ENCODE measurements at places on chromosomes 16 and 17.
A peak's percentile ranks its signal among the peaks of the same experiment; 100 is the strongest.

GRCh38 chr17:45792995-45793755 is 9.1 kb downstream of the CRHR1 start:
- no peak for DNase-seq

GRCh38 chr17:71593078-71593477 is 527.7 kb upstream of the SOX9 start:
- DNase-seq: no peak

DNA sequence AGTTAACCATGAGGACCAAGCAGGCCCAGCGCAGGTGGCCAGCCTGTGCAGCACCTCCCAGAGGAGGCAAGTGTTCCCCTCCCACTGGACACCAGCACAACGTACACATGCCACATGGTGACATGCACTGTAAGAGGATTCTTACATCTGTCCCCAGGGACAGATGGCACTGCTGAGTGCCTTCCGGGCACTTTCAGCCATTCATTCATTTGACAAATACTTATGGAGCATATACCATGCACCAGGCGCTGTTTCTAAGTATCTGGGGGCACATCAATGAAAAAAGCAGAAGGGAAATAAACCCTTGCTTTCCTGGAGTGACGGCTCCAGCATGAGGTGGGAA is 79.6 kb downstream of the GAS7 start:
- DNase-seq: no peak

GRCh38 chr16:67458121-67458641 is 22.8 kb downstream of the ATP6V0D1 start:
- no peak for DNase-seq

DNA sequence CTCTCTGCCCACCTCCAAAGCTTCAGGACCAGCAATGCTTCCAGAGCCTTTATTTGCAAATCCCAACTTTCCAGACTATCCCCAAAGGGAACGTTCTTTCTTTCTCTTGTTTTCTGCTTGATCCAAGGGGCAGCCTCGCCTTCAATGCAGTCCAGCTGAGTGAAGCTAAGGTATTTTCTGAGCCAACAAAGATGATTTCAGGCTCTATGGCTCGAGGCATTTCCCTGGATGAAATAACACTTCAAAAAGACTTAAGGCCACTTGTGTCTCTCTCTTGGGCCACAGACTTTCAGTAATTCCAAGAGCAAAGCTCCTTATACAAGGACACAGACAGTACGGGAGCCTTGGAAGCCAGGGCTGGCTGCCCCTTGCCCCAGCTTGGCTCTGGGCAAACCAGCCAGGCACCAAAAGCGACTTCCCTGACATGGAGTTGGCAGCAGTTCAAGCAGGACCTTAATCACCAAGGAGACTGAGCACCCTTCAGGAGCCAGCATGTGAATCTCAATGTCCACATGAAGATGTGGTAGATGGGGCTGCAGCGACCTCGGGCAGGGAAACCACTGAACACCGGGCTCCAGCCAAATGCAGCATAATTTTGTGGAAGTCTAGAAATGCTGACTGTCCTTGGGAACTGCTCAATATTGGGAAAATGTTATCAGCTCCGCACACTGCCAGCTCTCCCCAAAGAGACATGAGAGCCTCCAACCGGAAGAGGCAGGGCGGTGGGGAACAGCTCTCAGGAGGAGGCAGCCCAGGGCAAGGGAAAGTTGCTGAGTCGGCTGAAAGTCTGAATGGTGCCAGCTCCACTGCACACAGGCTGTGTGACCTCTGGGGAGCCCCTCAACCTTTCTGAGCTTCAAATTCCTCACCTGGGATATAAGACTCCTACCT is 39.0 kb downstream of the TK2 start:
- no peak for DNase-seq

- no peak for DNase-seq
These were observed 514 bp downstream of the UBFD1 start for GRCh38 chr16:23557779-23558702.

GRCh38 chr16:78538919-78539318 is 439.5 kb downstream of the WWOX start:
- DNase-seq: no peak

DNA sequence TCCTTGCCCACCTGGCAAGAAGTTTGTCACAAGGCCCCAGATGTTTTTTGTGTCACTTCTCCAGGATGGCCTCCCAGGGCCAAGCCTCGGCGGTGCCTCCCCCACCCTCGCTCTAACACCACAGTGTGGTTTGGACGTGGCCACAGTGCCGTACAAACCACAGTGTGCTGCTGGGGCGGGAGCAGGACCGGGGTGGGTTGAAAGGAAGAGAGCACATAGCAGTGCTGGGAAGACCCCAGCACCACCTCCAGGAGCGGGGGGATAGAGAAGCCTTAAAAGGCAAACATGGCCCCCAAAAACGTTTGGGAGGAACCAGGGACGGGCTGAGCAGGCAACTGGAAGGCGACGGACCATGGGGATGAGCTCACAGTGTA is 5.0 kb upstream of the BCL6B start:
- no peak for DNase-seq

DNA sequence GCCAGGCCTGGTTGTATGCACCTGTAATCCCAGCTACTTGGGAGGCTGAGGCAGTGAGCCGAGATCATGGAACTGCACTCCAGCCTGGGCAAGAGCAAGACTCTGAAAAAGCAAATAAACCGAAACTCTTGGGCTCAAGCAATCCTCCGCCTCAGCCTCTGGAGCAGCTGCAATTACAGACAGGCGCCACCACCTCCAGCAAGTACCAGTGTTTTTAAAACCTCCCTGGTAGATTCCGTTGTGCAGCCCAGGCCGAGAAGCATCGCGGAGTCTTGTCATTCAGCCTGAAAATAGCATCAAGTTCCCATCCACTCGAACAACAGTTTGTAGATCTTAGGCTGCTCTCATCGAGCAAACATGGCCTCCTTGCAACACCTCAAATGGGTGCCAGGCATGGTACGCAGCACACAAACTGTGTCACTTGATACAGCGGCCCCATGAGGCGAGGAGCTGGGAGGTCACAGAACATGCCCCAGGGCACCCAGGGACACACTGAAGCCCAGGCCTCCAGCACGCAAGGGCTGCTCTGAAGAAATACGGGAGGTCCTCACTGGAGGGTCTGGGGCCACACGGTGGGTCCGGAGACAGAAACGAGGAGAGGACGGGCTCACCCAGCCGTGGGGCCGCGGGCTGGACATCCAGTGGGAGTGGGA is 18.1 kb downstream of the TMC6 start:
- no peak for DNase-seq

DNA sequence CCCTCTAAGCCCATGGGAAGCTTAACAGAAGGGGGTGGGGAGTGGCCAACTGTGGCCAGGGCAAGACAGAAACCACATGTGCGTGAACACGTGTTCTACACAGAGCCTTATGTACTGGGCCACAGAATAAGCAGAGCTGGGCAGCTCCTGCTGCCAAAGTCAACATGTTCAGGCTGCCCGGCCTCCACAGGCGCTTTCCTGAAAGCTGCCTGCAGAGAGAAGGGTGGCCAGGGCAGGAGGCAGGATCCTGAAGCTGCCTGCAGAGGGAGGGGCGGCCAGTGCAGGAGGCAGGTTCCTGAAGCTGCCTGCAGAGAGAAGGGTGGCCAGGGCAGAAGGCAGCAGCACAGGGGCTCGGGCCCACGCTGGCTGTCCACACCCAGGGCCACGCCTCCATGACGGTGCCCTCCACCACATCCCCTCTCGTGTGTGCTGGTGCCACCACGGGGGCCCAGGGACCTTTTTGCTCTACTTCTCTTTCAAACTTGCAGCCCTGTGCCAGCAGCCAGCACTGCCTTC is 79.5 kb downstream of the ANKRD11 start:
- DNase-seq: no peak

DNA sequence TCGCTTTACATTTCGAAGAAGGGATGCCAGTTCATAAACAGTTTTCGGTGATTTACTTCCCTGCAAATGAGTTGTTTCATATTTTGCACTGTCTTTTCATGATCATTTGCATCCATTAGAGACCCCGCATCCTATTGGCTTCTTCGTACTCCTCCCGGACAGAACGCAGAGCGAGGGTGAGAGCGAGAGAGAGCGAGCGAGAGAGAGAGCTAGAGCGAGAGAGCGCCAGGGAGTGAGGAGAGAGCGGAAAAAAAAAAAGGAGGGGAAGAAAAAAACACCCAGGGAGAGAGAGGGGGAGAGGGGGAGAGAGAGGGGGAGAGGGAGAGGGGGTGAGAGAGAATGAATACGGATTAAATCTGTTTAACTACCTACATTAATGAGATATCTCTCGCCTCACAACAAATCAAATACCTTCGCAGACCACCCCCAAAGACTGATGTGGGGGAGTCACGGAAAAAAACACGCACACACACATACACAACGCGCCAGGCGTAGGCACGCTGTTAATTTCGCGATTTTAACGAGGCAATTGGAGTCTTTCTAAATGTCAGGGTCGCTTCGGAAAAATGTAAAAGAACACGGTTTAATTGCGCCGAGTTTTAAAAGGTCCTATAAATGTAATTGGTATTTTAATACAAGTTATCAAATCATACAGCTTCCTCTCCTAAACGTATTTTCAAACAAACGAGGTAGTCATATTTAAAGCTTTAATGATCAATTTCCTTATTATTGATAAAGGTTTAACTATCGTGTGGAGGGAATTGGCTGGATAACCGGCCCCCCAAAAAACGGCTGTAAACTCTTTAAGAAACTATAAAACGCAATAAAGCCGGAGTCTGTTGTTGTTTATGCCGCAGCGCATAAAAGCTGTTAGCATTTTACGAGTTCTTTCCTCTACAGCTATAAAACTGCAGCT is at the start of gene HOXB8:
TSS of gene HOXB8 (minus strand) at position 246 of the 916 bp plus-strand sequence. CDS start 588 bp downstream, outside the sequence.
- DNase-seq: no peak

DNA sequence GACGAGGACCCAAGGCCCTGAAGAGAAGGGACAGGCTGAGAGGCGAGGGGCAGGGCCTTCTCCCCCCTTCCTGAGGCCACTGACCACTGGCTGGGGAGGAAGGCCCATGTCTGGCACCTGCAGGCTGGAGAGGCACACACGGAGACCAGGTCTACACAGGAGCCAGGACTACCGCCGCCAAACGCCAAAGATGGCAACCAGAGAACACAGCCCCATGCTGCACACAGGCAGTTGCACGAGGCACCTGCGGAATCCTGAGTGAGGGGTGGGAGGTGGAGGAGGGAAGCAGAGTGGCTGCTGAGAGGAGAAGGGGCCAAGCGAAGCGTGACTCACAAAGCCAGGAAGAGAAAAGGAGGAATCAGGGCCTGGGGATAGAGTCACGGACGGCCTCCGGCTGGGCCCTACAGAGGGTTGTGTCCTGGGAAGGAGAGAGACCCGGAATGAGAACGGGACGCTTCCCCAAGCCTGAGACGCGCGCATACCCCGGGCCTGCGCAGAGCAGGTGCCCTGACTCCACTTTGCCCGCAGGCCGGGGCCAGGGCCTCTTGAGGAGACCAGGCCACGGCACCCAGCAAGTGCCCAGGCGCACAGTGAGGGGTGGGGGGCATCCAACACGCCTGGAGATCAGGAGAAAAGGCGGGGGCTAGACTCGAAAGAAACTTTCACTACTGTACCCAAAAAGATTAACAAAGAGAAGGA is 28.7 kb upstream of the C16orf95 start:
- no peak for DNase-seq

- no peak for DNase-seq
These were observed 183.3 kb downstream of the MSI2 start for GRCh38 chr17:57439651-57440050.

- no peak for DNase-seq
These were observed 13.5 kb downstream of the NUDT16L1 start for GRCh38 chr16:4706871-4707270.

DNA sequence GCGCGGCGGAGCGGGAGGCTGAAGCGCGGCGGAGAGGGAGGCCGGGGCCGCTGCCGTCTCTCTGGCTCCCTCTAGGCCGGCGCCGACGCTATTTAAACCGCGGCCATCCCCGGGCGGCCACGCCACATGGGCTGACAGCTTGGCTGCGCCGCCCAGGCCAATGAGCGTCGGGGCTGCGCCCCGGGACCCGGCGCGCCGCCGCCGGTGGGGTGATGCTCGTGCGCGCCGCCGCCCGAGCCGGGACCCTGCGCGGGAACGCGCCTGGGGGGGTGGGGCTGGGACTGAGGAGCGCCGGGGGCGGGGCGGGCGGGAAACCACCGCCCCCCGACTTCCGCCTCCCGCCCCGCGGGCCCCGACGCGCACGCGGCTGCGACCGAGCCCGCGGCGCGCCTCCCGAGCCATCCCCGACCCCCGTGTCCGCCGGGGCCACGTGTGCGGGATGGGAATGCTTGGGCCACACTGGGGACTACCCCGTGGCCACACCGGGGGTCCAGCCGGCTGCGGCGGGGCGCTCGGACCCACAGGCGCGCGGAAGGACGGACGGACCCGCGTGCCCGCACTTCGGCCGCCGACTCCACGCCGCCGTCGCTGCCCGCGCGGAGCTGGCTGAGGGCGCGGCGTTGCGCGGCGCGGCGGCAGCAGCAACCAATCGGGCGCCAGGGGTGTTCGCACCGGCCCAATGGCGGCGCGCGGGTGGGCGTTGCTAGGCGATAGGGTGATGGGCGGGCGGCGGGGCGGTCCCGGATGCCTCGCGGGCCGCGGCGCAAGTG is at the start of gene FASN:
TSS of gene FASN (minus strand) at position 68 of the 770 bp plus-strand sequence. CDS start 1,791 bp downstream, outside the sequence.
- DNase-seq: peak; percentile 95

DNA sequence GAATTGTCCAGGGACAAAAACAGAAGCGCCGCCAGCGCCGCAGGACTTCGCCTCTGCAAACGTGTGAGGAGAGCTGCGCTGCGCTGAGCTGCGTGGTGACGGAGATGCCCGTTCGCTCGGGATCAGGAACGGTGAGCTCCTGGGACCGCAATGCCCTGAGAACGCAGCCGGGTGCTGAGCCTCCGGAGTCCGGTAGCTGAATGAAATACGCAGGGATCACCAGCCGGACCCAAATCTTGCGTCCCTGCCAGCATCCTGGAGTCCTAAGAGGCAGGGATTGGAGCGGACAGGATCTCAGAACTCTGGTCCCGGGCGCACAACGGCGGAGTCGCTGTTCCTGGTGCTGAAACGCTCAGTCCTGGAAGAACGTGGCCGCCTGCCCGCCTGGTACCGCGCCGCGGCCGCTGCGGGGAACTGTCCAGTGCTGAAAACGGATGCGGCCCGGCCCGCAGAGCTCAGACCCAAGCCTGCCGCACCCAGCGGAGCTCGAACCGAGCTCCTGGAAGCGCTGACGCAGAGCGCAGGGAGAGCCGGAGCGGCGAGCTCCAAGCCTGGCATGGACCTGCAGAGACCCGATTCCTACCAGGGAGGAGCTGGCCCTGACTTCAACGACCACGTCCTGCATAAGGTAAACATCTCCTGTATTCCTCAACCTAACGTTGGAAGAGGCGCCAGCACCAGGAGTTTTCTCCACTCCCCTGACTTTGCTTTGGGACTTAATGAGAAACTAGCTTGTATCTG is 41.5 kb downstream of the CD300LF start:
- peak; percentile 93 for DNase-seq

- DNase-seq: no peak
These were observed 97.1 kb downstream of the CPPED1 start for GRCh38 chr16:12706628-12707027.

- DNase-seq: no peak
These were observed 214.2 kb downstream of the RBFOX3 start for GRCh38 chr17:79396696-79397095.
